Left ventricle myocardium inferior (tissue), 1 donor: ENCODE measurements at places on chromosomes 6 and 20. TPM values are rescaled to one million over a fixed set of nuclear protein-coding genes. Genes with fewer than 3 reads are reported as not detected.

DNA sequence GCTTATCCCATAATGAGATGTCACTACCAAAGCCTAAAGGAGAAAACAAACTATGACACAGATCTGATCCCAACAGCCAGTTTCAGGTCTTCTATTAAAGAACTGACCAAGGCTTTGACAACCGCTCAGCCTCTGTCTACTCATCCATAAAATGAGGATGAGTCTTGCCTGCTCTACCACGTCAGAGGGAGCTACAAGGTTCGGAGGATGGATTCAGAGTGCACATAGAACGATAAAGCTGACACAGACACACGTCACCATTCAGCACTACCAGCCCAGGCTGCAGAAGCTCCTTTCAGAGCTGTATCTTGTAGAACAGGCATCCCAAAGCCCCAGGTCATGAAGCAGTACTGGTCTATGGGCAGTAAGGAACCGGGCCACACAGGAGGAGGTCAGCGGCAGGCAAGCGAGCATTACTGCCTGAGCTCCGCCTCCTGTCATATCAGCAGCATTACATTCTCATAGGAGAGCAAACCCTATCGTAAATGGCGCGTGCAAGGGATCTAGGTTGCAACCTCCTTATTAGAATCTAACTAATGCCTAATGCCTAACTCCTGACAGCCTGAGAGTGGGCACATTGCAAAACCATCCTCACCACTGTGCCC is 25.1 kb downstream of the KIF16B start:
- H3K4me1 ChIP-seq, result peaks cover 5% of the 10 kb centered on the region
- no peaks in the 10 kb centered on the region for H3K36me3 ChIP-seq
- no peak overlapping the region for H3K27ac ChIP-seq
- H3K4me3 ChIP-seq, result no peak overlapping the region
- DNase-seq, result no peak

DNA sequence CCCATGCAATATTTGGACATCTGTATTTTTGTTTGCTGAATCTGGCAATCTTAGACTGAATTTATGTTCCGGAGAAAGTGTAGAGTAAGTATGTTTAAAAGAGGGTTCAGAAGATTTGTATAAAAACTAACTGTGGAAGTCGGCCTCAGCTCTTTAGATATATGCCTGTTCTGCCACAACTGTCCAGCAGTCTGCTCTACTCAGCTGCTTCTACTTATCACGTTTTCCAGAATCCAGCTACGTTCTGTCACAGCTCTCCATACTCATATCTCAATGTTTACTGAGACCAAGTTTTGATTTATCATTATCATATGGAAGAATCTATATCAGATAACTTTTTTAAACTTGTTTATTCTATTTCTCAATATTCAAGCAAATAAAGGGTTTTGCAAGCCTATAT is 721.3 kb downstream of the EYS start:
- no peak overlapping the region for H3K27ac ChIP-seq
- no peak overlapping the region for H3K4me3 ChIP-seq
- no peaks in the 10 kb centered on the region for H3K4me1 ChIP-seq

- no peak overlapping the region for H3K27ac ChIP-seq
- no peak overlapping the region for H3K4me3 ChIP-seq
- H3K36me3 ChIP-seq, result no peaks in the 10 kb centered on the region
- no peaks in the 10 kb centered on the region for H3K4me1 ChIP-seq
- no peaks in the 10 kb centered on the region for H3K27me3 ChIP-seq
These were observed 572.8 kb downstream of the TFAP2A start for GRCh38 chr6:9841886-9842725.

DNA sequence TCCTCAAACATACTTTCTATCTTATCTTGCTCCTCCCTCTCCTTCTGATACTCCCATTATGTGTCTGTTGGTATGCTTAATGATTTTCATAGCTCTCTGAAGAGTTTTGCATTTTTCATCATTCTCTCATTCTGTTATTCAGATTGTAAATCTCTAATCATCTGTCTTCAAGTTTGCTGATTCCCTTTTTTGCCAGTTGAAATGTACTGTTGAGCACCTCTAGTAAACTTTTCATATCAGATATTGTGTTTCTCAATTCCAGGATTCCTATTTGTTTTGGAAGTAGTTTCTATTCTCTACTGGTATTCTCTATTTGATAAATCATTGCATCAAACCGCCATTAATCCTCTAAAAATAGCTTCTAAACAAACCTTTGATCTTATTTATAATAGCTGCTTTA is 387.7 kb downstream of the PAX1 start:
- no peak for DNase-seq
- H3K27me3 ChIP-seq, result no peaks in the 10 kb centered on the region
- H3K4me1 ChIP-seq, result no peaks in the 10 kb centered on the region
- H3K27ac ChIP-seq, result no peak overlapping the region

- no peak for DNase-seq
- no peaks in the 10 kb centered on the region for H3K27me3 ChIP-seq
- H3K4me1 ChIP-seq, result peaks cover 11% of the 10 kb centered on the region
- H3K4me3 ChIP-seq, result no peak overlapping the region
- H3K27ac ChIP-seq, result no peak overlapping the region
- no peaks in the 10 kb centered on the region for H3K36me3 ChIP-seq
These were observed 312.2 kb upstream of the SOX4 start for GRCh38 chr6:21281366-21281765.

DNA sequence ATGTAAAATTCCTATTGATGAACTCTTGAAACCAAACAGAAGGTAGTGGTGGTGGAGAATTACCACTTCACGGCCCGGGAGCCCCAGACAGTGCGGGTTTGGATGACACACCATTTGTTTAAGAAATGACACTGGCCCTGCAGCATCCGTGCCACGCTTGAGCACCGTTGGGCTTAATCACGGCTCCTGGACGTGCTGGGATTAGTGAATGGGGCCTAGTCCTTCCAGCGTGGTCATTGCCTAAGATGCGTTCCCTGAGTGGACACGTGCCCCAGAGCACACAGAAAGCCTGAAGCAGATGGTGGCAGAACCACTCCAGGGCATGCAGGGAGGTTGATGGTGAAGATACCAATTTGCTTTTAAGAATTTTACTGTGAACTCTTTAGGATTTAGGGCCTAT is 14.5 kb downstream of the STX16 start:
- no peak for DNase-seq
- H3K27ac ChIP-seq, result no peak overlapping the region

GRCh38 chr20:16601047-16601446 is 27.8 kb upstream of the KIF16B start:
- H3K27me3 ChIP-seq, result no peaks in the 10 kb centered on the region
- H3K36me3 ChIP-seq, result no peaks in the 10 kb centered on the region
- H3K27ac ChIP-seq, result no peak overlapping the region
- H3K4me1 ChIP-seq, result peaks cover 7% of the 10 kb centered on the region

SLC32A1 gene
- total RNA-seq, result not detected

ULBP2 gene
- 0.93 TPM for total RNA-seq
